ENCODE measurements at places on chromosomes 16 and 17.

DNA sequence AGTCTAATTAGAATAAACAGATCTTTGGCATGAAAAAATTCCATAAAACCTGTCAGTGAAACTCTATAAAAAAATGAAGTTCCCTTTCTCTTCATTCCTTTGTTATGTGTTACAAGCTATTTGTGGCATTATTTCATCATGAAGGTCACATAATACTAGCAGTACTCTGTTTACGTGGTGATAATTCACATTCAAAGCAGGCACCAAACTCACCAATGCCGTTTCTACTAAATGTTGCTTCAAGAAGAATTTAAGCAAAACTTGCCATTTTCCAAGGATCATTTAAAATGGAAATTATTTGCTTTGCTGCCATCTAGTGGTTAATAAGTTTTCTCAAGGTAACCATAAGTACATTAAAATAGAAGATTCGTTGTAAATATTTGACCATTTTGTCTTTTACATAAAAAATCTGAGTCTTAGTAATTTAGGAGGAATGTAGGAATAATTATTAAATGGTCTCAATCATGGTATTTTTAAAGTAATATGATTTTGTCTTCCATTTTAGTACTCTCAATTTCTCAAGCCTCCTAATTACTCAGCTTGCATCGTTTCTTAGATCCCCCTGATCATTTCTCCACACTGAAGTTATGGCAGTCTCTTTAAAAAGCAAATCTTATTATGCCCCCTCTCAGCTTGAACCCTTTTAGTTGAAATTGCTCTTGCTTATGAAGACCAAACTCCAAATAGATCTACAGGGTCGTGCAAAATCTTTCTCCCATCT is 80.8 kb downstream of the OMG start:
- DNase-seq: no peak

DNA sequence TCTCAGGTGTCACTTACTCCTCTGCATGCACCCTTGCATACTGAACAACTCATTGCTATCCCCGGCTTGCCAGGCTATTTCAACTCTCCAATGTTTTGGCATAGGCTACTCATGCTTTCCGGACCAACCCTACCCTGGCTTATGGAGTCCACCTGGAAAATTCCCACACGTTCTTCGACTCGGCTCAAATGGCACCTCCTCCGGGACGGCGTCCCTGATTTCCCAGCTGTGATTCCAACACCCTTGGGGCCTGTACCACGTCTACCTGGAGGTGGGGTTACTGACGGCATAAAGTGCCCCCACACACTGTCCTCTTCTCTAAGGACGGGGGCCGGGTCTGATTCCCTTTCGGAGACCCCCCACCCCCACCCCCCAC is 498 bp downstream of the SMYD4 start:
- no peak for DNase-seq

GRCh38 chr17:58913552-58913951 is 157.9 kb downstream of the PPM1E start:
- DNase-seq: no peak

- DNase-seq: no peak
These were observed 33.1 kb upstream of the PITPNM3 start for GRCh38 chr17:6589266-6589946.

GRCh38 chr17:55266958-55267688 is 2.4 kb downstream of the HLF start:
- no peak for DNase-seq

GRCh38 chr16:69663846-69664245 is 62.5 kb downstream of the NQO1 start:
- DNase-seq: no peak

GRCh38 chr16:69859105-69859989 is 91.8 kb upstream of the CLEC18A start:
- DNase-seq: no peak

DNA sequence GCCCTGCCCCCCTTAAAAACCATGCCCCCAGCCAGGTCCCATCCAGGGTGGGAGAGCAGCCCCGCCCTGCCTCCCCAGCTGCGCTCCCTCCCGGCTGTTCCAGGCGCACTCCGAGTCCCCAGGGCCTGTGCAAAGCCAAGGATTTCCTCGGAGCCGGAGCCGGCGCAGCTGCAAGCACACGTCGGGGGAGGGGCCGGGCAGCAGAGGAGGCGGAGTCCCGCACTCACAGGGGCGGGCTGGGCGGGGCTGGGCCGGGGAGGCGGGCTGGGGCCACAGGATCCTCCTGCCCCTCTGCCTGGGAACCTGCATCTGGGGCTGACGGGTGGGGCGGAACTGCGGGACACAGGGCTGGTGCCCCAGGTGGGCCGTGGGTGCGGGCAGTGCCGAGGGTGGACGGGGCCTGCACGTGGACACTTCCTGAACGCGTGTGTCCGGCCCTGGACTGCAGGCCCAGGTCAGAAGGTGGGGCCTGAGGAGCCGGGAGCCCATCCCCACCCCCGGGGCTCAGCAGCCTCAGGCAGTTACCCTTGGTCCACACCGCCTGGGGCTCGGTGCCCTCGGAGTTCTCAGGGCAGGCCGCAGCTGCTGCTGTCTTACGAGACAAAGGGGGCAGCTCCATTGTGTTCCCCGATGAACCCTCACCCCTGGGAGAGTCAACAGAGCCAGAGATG is 24.0 kb upstream of the SSTR5 start:
- DNase-seq: no peak

DNA sequence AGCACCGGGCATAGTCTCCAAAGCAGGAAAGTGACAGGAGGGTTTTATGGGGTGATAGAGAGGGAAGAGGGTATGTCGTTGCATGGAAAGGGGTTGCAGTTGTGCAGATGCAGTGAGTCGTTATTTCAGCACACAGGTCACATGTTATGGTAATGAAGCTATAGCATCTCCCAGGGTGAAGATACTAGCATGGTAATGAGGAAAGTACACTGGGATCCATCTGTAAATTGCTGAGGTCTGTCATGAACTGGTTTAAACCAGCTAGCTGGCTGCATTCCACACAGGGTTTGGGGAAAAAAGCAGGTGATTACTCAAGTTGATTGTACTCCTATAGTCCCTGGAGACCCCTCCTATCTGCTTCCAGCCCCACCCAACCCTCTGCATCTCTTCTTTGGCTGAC is 11.7 kb downstream of the COX11 start:
- DNase-seq: no peak

Measured in activated T-helper 1 cell treated with anti-CD3 and anti-CD28 coated beads, Interleukin-12 subunit alpha, Interleukin-12 subunit beta, Interleukin-2, Interleukin-4 antibody, amounts not matched to agents 30 ng/mL and 10 ng/mL and 1 ng/mL, durations not matched to agents 14 hours and 24 hours and 36 hours (primary cell).